ENCODE measurements at places on chromosomes 16 and 17.

GRCh38 chr16:83689385-83689831 is 118.4 kb upstream of the HSBP1 start:
- no peak for ATAC-seq

- ATAC-seq, result peak; percentile 66
Measured at GRCh38 chr17:82320956-82321927, 3.8 kb upstream of the CD7 start.

GRCh38 chr17:59498530-59499307 is 66.7 kb upstream of the DHX40 start:
- ATAC-seq, result no peak

GRCh38 chr16:89921131-89921701 is 1.9 kb upstream of the TUBB3 start:
- no peak for ATAC-seq

DNA sequence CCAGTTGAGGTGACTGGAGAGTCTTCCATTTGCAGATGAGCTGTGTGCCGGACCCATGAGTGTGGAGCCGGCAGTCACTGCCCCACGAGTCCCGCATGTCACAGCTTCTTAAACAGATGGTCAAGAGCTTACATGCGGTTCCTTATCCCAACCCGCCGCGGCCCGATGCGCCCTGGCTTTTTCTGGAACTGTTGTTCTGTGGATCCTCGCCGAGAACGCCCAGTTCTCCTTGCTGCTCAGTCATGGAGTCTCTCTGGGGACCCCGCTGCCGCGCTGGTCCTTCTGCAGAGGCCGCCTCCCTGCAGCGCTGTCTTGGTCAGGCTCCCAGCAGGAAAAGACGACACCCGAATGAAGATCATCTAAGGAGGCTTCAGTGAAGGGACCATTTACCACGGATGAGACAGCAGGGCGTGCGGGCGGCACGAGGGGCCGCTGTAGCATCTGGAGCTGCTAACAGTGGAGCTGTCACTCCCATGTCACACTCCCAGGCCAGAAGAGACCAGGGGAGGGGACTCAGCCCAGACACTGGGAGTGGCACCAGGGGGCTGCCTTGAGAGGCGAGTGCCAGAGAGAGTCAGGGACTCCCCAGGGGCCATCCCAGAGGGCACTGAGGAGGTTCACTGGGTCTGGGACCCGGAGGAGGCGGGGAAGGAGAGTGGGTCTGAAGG is 10.8 kb upstream of the LGALS3BP start:
- no peak for ATAC-seq

GRCh38 chr17:10295728-10296343 is 77.0 kb downstream of the MYH13 start:
- no peak for ATAC-seq

GRCh38 chr17:43576563-43577229 is 30.6 kb upstream of the ETV4 start:
- peak; percentile 70 for ATAC-seq
